ENCODE measurements at places on chromosomes 16 and 17.

DNA sequence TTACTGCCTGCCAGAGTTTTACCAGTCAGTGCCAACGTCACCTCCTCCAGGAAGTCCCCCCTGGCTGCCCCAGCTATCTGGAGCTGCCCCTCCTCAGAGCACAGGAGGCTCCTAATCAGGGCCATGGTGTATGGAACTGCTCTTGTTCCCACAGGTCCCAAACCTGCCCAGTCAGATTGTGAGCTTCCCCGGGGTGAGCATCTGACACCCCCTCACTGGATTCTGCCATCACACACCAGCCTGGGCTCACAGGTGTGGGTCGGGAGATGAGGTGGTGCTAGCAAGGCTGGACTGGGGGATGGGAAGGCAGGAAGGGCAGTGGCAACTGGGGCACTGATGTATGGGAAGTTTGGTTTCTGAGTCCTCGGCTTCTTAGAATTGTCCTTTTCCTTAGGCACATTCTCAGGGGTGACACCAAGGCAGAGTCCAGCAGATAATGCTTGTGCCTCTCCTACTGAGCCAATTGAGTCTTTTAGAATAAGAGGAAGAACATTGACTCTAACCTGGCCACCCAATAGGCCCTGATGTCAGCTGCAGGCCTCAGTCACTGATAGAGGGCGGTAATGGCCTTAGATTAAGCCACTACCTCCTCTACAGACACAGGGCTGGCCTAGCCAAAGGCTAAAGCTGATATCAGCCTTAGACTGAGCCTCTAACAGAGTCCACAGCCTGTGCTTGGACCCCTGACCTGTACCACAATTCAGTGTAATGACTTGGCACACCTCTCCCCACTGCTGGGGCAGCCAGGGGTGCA is 107.9 kb downstream of the WSCD1 start:
- no peak for DNase-seq

DNA sequence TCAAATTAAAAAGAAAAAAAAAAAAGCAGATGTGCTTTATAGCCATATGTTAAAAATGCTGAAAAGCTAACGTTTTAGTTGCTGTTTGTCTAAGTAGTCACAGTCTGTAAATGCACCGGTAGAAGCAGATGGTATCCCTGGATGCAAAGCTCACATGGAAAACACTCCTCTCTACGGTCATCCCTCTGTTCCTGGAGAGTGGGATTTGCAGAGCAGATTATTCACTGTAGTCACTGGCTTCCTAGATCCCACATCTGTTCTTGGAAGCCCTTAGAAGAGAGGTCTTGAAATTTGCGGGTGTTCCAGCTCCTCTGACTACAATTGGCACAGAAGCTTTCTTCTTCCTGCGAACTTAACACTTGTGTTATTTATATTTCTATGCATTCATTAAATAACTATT is 186.6 kb downstream of the PMP22 start:
- no peak for DNase-seq

DNA sequence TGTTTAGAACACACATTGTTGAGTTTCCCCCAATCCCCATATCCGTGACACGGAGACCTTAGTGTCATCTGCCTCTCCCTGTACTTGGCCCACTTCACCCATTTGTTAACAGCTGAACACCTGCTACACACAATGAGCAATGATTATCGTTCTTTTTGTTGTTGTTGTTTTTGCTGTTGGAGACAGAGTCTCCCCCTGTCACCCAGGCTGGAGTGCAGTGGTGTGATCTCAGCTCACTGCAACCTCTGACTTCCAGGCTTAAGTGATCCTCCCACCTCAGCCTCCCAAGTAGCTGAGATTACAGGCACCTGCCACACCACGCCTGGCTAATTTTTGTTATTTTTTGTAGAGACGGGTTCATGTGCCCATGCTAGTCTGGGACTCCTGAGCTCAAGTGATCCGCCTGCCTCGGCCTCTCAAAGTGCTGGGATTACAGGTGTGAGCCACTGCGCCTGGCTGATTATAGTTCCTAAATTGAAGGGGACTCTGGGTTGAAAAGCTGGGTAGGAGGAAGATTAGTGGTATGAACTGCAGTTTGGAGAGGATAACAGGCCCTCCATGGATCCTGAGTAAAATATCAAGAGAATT is 21.6 kb downstream of the NDE1 start:
- no peak for DNase-seq

GRCh38 chr16:87658564-87659225 is 56.4 kb downstream of the JPH3 start:
- DNase-seq: no peak

- DNase-seq: no peak
These were observed 46.4 kb upstream of the CDYL2 start for GRCh38 chr16:80850757-80851156.

DNA sequence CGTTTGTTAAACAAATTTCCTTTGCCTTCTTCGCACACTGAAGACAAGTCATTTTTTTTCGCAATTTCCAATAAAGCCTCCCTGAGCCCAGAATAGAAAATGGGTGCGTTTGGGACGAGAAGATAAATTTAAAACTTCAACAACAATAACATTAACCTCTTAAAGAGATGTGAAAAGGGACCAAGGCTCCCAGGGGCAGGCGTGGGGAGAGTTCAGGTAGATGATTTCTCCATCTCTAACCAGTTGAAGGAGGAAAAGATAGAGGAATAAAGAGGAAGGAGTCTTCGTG is 1.3 kb upstream of the HOXB4 start:
- DNase-seq: no peak

GRCh38 chr16:20942256-20942655 is 41.7 kb downstream of the LYRM1 start:
- DNase-seq: no peak

DNA sequence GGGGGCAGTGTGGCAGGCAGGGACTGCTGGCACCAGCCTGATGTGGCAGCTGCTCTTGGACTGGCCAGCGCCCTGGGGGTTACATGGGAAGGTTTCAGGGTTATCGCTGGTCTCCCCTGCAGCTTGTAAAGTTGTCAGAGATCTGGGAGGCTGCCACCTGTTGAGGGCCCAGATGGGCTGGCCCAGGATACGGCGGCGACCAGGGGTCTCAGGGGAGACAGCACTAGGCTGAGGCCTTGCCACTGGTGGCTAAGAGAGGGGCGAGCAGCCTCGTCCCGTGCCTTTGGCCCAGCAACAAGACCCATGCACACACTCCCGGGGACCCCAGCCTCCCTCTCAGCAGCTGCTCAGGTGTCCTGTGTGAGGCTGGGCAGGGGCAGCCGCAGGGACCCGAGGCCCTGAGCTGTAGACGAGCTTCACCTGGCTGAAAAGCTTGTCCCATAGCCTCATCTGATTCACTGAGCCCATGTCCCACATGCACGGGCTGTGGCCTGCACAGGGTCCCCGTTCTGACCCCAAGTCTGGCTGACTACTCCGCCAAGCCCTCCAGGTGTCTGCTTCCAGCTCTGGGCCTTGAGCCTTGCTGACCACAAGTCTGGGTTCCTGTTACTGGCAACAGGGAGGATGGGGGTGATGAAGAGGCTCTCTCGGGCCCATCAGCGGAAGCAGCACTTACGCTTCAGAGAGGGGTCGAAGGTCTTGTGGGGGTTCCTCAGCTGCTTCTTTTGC is 6.2 kb downstream of the DUS1L start:
- DNase-seq: no peak

GRCh38 chr16:725463-726187 is 618 bp downstream of the CCDC78 start:
- DNase-seq: no peak

- DNase-seq: no peak
These were observed 13.4 kb upstream of the TAOK1 start for GRCh38 chr17:29376667-29377270.

DNA sequence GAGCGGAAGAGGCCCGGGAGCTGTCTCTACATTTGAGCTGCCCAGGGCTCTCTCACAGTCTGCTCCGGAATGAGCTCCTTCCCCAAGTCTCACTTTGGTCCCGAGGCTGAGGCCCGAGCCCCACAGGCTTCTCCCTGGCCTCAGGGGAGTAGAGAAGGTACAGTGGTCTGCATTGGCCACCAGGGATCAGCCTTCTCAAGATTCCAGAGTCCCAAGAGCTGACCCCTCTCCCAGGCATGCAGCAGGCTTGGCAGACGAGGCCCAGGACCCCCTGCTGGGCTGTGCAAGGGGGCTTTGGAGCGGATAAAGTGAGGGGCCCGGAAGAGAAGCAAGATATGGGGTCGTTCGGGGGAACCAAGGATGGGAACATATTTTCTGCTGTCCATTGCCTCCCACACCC is 3.1 kb downstream of the PRSS27 start:
- no peak for DNase-seq

DNA sequence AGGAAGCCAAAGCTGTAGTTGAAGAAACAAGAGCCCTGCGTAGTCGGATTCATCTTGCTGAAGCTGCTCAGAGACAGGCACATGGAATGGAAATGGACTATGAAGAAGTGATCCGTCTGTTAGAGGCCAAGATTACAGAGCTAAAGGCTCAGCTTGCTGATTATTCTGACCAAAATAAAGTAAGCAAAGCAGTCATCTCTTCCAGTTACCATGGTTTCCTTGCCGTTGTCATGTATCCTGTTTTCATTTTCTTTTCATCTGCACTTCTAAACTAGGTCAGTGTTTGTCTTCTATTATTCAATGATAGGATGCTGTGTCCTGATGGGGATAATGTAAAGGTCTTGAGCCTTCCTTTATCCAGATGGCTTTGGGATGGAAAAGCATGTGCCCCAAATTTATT is 104.3 kb downstream of the STXBP4 start:
- DNase-seq: no peak

- no peak for DNase-seq
These were observed 78.7 kb downstream of the ZDHHC7 start for GRCh38 chr16:84932681-84933080.

DNA sequence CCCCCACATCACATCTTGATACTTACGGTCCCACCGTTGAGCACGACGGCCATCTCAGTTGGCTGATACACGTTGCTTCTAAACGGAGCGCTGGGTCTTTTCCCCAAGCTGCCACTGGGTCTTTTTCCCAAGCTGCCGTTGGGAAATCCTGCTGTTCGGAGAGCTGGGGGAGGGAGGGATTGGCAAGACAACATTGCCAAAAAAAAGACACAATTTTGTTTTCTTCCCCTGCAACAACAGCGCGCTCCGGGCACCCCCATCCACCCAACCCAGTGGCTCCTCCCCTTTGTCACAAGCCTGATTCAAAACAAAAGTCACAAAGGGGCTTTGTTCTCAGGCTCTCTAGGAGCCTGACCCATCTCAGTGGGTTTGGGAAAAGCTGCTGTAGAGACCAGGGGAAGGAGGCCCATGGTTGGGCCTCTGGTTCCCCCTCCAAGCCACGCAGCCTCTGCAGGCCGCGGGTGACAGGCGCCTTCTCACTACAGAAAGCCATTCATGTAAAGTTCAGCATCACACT is 22.8 kb downstream of the GPRC5B start:
- no peak for DNase-seq

GRCh38 chr17:1347589-1348323 is 52.3 kb downstream of the YWHAE start:
- no peak for DNase-seq

DNA sequence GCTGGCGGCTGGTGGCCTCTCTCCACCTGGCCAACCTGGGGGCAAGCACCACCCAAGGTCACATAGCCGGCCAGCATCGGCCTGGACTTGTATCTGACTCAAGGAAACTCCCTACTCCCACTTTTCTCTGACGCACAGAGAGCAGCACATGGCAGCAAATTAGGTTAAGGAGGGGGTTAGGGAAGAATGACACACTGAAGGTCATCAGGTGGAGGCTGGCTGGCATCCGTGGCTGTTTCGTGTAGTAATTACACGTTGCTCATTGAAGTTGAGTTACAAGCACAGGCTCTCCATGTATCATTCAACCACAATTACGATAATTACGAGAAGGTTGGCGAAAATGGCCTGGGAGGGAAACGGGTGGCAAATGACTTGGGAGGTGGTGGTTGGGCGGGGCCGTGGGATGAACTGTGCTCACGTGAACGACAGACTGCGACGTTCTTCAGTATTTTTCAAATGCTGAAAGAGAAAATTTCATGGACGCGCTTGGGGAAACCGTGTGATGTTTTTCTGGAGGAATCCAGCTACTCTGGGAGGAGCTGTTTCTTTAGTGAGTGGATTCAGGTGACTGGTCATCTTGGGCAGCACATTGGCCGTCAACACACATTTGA is 4.0 kb upstream of the METRNL start:
- no peak for DNase-seq

DNA sequence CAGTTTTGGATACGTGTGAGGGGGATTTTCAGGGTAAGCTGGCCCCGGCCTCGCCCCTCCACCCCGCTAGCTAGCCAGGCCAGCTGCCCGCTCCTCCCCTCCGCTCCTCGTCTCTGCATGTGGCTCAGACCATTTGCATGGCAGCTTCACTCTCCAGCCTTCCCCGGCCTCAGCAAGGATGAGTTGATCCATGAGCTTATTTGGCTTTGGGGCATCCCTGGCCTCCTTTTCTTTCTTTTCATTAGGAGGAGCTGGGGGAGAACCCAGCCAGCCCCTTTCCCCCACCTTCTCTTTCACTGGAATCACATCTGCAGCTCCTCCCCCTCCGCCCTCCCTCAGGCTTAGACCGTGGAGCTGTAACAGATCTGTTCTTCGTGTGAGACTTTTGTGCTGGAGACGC is 30.7 kb downstream of the ELAC2 start:
- DNase-seq: no peak

- no peak for DNase-seq
These were observed at the start of gene TGFB1I1 for GRCh38 chr16:31471875-31472708. Gene TGFB1I1, plus strand, starts transcription at chr16:31472152. Its CDS starts 37 bp downstream, at chr16:31472189.

- no peak for DNase-seq
These were observed 2.1 kb upstream of the GPS2 start for GRCh38 chr17:7317161-7317803.

GRCh38 chr17:47225436-47225858 is 16.3 kb downstream of the MYL4 start:
- no peak for DNase-seq

DNA sequence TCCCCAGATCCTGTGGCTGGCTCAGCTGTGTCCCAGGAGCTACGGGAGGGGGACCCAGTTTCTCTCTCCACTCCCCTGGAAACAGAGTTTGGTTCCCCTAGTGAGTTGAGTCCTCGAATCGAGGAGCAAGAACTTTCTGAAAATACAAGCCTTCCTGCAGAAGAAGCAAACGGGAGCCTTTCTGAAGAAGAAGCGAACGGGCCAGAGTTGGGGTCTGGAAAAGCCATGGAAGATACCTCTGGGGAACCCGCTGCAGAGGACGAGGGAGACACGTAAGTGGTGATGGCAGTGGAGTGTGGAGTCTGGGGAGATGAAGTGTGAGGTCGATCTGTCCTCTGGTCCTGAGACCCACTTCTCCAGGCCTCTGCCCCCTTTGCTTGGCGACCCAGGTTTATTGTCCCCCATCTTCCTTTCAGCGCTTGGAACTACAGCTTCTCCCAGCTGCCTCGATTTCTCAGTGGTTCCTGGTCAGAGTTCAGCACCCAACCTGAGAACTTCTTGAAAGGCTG is 585 bp downstream of the WRAP53 start:
- no peak for DNase-seq

DNA sequence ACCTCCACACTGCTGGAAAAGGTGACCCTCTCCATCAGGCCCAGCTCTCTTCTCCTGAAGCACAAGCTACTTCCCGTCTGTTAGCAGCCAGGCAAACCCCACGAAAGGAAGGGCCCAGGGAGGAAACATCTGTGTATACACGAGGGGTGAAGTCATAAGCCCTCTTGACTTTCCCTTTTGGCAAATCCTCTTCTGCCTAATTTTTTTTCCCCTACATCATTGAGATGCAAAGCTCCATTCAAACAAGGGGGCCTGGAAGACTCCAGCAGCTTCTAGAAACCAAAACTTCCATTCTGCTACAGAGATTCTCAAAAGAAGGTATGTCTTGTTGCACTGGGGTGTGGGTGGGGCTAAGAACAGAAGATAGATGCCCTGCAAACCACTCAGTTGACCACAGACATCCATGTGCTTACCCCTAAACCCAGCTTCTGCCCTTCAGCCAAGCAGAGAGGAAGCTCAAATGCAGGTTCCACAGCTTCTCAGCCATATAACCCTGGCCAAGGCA is 145.6 kb upstream of the RCVRN start:
- no peak for DNase-seq

GRCh38 chr16:73427164-73427563 is 379.2 kb upstream of the ZFHX3 start:
- DNase-seq: no peak

All from activated T-helper 1 cell treated with Interleukin-2 at 50 U/mL for 16 hours (primary cell).